Activated T-cell treated with anti-CD3 and anti-CD28 coated beads for 48 hours (primary cell): ENCODE measurements at places on chromosomes 2 and 18.

DNA sequence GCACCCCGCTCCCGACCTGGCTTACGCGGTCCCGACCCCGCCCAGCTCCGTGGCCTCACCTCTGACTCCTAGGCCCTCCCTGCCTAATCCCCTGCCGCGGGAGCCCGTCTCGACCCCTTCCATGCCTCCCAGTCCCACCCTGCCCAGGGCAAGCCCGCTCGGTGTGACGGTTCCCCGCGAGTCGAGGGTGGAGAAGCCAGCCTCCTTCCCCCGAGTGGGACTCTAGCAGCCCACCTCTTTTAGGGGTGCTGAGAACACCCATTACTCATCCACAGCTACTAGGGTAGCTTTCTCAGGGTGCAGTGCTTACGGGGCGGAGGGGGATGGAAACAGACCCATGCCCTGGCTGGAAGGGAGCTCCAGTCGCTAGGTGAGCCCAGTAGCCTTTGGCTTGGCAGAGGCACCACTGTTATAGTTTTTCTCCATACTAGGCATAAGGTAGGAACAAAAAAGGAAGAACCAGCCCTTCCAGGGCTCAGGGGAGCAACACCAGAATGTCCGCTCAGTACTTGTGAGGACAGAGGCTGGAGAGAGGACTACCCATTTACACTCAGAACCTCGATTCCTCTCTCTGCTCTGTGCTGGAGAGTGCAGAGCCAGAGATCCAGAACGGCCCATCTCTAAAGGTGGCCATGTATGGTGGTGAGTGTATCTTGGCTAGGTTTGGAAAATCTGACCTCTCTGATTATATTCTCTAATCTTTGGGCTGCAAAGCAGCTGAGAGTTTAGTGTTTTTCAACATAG lies 606 bp downstream of the AGBL5 start:
- DNase-seq, result no peak

GRCh38 chr2:153235516-153235915 lies 243.0 kb downstream of the RPRM start:
- no peak for DNase-seq

DNA sequence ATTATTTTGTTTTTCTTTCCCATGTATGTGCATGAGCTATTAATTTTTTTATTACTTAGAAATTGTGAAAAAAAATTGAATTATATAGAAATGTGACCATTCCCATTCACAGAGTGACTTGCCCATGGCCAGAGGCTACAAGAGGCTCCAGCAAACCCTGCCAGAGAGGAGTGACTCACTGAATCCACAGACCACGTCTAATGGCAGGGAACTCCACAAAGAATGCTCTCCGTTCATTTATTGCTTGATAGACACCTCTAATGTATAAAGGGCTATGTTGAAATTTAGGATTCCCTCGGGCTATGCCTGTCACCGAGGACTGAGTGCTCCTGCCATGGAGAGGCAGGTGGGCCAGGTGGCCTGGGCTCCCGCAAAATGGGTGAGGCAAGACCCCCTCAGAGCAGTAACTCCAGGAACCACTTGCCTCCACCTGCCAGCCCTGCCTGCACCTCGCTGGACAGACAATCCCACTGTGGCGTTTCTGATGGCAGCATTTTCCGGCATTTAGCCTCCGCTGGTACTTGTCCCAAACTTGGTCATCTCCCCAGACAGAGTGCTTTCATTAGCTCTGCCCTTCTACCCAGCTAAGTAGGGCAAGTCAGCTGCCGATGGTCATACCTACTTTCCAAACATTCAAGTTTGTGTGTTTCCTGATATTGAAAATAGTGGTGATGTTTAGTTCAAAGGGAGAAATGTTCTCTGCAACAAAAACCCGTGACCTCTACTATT lies 200.3 kb downstream of the PRKCE start:
- DNase-seq, result no peak

GRCh38 chr2:62382757-62383156 lies 123.2 kb downstream of the TMEM17 start:
- no peak for DNase-seq

DNA sequence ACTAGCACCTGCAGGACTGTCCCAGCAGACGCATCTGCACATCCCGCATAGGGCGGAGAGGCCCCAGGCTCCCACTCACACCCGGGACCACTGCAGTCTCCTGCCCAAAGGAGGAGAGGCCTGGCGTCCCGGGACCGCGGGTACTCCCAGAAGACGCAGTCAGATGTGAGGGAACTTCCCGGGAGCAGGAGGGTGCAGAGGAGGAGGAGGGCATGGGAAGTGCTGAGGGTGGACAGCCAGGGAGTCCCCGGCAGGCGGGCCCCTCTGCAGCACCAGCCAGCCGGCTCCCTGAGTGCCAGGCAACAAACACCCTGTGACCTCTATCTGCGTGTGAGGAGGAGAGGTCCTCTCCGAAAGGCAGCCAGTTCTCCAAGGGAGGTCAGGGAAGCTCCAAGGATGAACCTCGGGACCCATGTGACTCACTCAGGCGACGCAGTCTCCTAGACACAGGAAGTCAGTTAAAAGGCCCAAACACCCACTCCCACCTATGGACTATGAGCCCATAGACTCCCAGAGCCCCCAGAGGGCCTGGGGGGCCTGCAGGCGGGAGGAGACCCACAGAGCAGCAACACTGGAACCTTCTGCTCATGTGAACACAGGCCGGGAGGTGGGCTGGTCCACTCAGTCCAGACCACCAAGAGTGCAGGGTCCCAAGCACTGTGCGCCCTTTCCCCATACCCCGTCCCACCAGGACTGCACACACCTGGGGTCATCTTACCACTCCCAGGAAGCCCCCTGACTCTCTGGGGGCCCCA lies 4.2 kb downstream of the PXDN start:
- DNase-seq, result no peak

DNA sequence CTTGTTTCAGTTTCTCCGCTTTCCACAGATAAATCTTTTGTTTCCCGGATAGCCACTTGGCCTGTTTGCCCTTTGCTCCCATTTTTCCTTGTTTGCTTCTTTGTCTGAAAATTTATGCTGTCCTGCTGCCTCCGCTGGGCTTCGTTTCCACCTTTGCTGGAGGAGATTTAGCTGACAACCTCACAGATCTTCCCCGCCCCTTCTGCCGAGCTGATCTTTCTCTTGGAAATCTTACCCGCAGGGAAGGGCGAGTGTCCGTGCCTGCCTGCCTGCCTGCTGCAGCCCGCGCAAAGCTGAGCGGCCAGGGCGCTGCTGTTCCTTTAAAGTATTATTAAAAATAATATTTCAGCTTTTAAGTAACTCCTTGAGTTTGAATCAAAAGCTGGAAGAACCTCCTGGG lies 1.4 kb upstream of the XRCC5 start:
- no peak for DNase-seq
